HTR-8/SVneo (cell line): ENCODE measurements at places on chromosomes 7 and 10.
A peak's percentile ranks its signal among the peaks of the same experiment; 100 is the strongest.

- no peak for DNase-seq
Observed at GRCh38 chr10:26372513-26373354, 65.4 kb upstream of the APBB1IP start.

- DNase-seq = no peak
Observed at GRCh38 chr10:95693071-95693667, 558 bp downstream of the TCTN3 start.

DNA sequence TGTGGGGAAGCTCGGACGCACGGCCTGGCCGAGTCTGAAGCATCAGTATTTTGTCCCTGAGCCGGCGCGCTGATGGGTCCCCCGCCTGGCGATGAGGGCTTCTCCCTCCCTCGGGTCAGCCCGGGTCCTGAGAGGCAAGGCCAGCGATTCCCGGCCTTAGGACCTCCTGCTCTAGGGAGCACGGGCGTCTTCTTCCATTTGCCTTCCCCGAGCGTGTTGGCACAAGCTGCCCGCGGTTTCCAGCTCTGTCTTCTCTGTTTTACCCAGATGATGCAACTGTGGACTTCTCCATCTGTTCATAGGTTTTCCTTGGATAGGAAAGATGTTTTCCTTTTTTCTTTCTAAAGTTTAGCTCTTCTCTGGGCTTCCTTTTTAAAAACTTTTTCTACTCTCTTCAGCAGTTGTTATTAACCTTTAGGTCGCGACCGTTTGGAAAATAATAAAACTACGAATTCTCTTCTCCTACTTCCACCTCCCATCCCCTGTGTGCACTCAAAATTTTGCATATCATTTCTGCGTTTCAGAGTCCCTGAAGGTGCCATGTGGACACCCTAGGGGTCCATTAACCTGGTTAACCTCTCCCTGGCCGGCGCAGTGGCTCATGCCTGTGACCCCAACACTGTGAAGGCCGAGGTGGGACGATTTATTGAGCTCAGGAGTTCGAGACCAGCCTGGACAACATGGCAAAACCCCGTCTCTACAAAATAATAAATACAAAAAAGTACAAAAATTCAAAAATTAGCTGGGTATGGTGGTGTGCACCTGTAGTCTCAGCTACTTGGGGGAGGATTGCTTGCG, 1.4 kb upstream of the SLC25A28 start:
- no peak for DNase-seq

DNA sequence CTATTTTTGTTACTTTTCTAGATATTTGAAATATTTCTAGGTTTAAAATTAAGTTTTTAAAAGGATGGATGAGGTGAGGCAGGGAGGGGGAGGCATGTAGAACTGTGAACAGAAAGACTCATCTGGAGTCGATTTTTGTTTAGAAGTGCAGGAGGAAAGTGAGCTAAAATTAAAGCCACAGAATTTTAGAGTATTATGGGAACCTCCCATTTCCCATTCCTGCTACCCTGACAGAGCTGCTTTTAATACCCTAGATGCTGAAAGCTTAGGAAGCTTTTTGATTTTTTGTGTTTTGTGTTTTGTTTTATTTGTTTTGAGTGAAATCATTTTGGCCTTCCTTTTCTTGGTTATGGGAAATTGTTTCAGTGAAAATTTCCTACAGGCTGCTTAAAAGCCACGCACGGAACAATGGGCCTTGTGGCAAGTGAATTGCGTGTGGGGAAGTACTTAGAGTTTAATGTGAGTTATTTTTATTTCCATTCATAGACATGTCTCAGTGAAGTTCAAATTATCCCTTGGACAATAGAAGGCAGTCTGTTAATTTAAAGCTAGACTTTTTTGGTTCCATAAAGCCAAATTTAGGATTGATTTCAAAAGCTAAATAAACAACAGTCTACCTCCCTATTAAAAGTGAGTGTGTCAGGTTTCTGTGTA, 102.0 kb upstream of the HDAC9 start:
- DNase-seq = no peak

GRCh38 chr7:144786079-144786478, 49.8 kb downstream of the TPK1 start:
- DNase-seq = no peak

DNA sequence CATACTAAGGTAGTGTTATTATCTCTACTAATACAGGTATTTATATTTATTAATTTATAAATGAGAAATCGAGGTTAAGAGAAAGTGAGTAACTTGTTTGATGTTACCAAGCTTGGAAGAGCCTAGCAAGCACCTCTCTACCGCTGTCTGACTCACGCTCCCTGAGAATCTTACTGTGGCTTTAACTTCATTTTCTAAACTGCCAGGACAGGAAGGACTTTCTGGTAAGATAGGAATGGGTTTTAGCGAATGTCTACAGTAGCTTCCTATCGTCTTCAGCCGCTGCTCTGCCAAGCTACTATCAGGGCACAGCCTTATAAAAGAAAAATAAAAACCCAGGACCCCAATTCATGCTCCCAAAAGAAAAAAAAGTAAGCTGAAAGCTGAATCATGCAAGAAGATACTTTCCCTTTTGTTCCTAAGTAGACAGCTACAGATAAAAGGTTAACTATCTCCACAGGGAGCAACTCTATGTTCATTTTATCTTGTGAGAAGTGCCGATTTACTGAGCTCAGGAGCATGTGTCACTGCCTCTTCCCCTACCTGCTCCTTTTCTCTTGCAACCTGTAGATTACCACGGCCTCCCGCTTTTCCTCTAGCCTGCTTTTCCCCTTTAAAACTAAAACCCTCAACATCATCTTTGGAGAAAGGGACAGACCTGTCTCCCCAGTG, 60.2 kb downstream of the THNSL1 start:
- DNase-seq = no peak

- DNase-seq = no peak
Observed at GRCh38 chr7:94513565-94513860, 3.9 kb downstream of the CASD1 start.

DNA sequence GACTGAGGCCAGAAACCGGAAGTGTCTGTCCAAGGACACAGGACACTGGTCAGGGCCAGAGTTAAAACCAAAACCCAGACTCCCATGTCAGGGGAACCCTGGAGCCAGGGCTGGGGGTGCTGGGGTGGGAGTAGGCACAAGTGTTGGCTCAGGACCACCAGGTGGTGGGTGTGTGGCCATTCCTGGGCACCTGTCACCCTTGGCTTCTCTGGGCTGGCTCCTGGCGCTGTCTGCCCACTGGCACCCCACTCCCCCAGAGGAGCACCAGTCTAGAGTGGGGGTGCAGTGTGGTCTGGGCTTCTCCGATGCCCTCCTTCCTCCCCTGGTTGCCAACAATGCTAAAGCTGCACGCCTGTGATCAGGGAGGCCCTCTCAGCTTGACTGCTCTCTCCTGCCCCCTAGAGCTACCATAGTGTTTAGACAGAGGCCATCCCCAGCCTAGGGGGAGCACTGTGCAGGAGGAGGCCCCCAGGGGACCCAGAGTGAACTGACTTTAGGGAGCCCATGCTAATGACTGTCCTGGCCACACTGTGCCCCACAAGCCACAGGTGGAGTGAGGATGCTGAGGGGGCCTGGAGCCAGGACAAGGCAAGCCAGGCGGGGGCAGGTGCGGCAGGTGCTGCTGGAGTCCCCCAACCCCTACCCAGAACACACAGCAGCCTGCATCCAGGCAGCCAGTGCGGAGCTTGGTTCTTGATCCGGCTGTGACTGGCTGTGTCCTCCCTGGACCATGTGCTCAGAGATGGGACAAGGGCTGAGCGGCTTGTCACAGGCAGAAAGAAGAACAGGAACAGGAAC, 11.0 kb downstream of the RASGEF1A start:
- DNase-seq = peak; percentile 49

DNA sequence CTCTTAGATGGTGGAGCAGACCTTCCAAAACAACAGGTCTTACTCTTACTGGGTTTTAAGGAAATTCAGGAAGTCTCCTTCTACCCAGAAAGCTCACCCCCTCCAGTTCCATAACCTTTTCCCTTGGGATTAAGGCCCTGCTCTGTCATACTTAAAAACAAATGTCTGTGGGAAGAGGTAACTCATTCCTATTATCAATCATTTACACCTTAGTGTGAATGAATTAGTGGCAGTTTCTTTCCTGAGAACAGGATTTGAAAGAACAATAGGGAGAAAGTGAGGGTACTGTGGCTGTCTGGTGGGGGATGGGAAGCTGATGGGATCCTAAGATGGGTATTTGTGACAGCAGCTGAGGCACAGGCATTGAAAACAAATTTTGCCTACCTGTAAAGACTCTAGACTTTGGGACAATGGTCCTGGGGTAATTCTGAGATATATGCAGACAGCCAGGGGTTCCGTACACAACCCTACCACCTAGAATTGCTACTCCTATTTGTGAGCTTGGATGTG, 22.2 kb upstream of the PDLIM1 start:
- no peak for DNase-seq

- no peak for DNase-seq
Observed at GRCh38 chr10:68813559-68813958, 13.8 kb upstream of the STOX1 start.

- DNase-seq = no peak
Observed at GRCh38 chr7:146781352-146782116, 664.9 kb downstream of the CNTNAP2 start.

DNA sequence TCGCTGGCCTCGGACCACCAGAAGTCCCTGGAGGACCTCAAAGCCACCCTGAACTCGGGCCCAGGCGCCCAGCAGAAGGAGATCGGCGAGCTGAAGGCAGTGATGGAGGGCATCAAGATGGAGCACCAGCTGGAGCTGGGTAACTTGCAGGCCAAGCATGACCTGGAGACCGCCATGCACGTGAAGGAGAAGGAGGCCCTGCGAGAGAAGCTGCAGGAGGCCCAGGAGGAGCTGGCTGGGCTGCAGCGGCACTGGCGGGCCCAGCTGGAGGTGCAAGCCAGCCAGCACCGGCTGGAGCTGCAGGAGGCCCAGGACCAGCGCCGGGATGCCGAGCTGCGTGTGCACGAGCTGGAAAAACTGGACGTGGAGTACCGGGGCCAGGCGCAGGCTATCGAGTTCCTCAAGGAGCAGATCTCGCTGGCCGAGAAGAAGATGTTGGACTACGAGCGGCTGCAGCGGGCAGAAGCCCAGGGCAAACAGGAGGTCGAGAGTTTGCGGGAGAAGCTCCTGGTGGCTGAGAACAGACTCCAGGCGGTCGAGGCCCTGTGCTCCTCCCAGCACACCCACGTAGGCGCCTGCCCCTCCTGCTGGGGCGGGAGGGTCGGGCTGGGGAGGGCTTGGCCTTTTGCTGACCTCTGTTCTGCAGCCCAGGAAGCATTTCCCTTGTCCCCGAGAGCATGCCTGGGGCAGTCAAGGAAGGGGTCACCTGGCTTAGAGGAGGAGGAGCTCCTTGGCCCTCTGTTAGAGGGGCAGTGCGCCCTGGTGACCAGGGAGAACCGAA, 77.3 kb upstream of the GTF2IRD1 start:
- no peak for DNase-seq

DNA sequence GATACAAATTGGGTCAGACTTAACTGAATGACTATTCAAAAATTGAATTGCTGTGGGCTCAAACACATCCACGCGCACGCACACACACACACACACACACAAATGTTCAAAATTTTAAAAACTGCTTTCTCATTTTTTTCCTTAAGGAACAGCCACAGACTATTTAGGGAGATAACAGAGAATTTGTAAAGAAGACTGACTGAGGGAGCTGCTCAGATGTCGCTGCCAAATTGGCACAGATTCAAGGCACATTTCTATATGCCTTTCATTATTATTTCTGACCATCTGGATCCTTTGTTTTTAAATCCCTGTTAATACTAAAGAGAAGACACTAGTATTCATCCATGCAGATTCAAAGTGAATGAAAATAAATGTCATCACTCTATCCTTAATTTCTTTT, 154.8 kb downstream of the DGKB start:
- DNase-seq = no peak

- no peak for DNase-seq
Observed at GRCh38 chr7:50939021-50939420, 156.3 kb upstream of the GRB10 start.

- DNase-seq = no peak
Observed at GRCh38 chr10:25573316-25573715, 360.7 kb upstream of the MYO3A start.

- no peak for DNase-seq
Observed at GRCh38 chr10:113086282-113086681, 136.2 kb downstream of the TCF7L2 start.

- DNase-seq = no peak
Observed at GRCh38 chr10:35532141-35532540, 73.0 kb upstream of the GJD4 start.

DNA sequence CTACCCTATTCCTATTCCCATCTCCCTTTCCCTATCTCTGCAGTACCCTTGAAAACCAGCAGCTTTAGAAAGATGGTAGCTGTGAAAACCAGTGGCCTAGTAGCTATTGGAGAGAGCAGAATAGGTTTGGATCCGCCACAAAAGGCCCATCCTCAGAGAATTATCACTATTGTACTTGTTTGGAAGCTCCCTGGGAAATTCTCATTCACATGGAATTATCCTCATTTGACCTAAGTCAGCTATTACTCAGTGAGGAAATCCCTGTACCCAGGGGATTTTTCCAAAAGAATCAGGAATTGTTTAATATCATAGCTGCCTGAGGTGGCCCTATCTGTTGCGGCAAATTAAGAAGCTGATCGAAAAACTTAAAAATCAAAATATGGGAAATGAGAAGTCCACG, 51.6 kb downstream of the DGKI start:
- DNase-seq = no peak
